ENCODE measurements at places on chromosomes 13 and 19.

DNA sequence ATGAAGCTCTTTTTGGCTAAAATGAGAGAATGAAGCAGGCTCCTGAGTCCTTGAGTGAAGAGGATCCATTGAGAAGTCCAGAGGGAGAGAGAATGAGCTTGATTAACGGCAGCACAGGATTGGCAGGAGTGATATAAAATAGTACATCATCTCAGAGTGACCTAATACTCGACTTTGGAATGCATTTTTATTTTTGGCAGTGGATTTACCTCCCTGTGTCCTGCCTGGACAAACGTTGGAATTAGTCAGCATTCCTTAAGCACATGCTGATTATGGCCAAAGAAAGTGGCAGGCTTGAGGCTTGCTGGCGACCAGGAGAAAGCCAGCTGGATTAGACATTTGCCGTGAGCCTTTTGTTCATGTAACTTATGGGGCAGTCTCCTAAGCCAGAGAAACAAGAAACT lies 22.9 kb downstream of the LRCH1 start:
- DNase-seq: peak; percentile 64

DNA sequence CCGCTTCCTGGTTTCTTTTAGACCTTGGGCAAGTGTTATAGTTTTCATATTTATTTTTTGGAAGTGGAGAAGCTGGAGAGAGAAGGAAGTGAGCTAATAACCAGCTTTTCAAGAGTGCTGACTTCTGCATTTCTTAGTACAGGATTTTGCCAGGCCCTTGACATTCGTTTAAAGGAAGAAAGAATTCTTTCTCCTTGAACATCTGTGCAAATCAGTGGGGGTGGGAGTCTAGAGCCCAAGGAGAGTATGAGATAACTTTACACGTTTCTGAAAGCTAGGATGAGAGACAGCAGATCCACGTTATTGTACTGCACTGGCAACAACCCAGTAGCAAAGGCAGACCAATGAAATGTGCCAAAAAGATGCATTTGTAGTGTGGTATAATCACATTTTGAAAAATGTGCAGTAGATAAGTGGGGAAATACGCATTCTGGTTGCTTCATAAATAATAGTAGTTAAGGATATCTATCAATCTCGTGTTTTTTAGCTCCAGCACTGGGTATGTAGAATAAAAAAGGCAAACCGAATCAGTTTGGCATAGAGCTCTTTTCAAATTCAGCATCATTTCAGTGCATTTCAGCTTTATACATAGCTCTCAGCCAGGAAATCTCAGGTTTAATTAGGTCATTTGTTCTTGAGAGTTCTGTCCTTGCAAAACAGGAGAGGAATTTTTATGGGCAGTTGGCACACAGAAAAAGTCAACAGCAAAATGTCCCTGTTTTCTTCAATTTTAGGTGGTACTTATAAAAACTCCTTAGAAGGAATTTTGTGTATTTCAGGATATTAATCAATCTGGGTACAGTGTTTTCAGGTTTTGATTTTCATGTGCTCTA lies 4.3 kb downstream of the RNF113B start:
- no peak for DNase-seq

DNA sequence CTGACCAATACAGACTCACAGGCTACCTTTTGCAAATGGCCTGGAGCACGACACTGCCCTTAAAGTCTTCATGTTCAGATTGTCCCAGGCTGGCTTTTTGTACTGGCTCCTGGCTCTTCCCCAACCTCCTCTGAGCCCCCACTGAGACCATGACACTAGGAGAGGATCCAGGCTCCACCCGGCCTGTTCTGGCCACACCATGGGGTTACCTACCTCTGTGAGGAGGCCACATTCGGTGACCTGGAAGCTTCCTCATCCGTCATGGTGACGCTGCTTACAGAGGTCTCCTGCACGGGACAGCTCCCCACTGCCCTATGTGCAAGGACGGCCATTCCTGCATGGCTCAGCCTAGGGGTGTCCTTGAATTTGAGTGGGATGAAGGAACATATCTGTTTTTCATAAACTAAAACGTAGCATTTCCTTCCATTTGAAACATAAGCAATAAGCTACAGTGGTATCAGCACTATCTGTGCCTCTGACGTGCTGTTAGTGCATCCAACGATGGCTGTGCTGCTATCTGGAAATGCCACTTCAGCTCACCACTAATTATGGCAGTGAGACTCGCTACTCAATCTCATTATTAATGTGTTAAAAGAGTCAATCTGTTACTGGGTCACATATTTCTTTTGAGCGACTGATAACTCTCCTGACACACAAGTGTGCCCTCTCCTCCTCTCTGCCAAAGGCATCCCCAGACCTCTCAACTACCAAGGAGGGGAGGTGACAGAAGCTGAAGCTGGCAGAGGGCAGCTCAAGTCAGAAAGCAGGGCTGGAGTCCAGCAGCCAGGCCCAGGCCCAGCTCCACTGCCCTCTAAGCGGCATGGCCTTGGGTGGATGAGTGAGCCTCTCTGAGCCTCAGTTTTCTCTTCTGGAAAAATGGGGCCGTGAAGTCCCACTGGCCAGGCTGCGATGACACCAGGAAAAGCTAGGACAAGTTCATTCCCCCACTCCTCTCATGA lies 29.6 kb downstream of the ELL start:
- DNase-seq: no peak

- DNase-seq: peak; percentile 74
Measured at GRCh38 chr13:75771818-75772217, 135.7 kb downstream of the LMO7 start.

DNA sequence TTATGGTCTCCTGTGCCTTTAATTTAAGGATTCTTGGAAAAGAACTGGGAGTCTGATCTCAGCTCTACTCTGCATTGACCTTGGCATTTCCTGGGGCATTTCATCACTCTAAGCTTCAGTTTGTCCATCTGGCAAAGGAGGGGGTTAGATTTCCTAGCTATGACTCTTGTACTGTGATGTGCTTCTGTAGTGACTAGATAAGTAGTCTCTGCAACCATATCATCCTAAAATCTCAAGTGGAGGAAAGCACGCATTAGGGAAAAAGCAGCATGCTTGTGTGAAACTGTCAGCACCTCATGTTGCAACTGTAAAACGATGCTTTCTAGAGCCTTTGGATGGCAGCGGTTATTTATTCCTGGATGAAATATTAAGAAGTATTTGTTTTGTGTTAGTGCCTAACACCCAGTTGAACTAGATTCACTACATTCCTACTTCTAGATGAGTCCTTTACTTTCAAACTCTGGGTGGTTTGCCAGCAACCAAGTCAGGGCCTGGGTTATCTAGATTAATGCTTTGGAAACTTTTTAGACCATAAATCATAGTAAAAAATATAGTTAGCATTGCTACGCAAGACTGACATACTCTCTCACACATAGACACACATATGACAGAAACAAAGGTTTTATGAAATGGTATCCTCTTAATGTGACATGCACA lies 6.8 kb downstream of the WDFY2 start:
- peak; percentile 51 for DNase-seq

GRCh38 chr19:48595833-48596232 lies 10.7 kb upstream of the SPACA4 start:
- DNase-seq: no peak

DNA sequence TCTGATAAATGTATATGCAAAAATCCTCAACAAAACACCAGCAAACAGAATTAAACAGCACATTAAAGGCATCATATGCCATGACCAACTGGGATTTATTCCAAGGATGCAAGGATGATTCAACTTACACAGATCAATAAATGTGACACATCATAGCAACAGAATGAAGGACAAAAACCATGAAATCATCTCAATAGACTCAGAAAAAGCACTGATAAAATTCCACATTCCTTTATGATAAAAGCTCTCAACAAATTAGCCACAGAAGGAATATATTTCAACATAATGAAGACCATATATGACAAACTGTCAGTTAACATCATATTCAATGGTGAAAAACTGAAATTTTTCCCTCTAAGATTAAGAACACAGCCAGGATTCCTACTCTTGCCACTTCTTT lies 691.6 kb downstream of the DIAPH3 start:
- no peak for DNase-seq

- peak; percentile 5 for DNase-seq
Measured at GRCh38 chr19:52270266-52270885, 989 bp downstream of the ZNF766 start.

DNA sequence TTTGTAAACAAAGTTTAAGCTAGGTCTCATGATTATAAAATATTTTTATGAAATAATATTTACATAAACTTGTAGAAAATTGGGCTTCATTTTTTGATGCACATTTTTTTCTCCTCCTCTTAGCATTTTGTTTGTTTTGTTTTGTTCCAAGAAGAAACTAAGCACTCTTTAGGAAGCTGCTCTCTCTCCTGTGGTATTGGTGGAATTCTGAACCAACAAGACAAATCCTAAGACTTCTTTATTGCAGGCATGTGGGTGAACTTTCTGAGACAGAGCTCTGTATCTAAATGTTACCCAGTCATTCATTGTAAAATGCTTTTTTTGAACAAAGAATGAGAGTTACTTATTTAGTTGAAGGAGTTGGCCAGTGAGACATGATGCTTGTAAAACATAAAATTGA lies 39.3 kb downstream of the LMO7 start:
- no peak for DNase-seq

DNA sequence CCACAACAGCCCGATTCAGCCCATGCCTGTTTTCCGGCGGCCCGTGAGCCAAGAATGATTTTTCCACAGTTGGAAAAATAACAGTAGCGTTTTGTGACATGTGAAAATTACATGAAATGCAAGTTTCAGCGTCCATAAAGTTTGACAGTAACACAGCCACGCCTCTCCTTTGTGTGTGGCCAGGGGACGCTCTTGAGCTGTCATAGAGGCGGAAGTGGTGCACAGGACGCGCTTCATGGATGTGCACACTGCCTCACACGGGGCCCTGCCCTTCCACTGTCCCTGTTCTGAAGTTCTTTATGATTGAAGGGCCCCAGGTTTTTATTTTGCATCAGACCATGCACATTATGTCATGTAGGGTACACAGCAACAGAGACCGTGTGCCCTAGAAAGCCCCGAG lies 12.4 kb upstream of the ELAVL1 start:
- DNase-seq: no peak

- DNase-seq: no peak
Measured at GRCh38 chr19:4012092-4012974, 4.8 kb downstream of the PIAS4 start.

DNA sequence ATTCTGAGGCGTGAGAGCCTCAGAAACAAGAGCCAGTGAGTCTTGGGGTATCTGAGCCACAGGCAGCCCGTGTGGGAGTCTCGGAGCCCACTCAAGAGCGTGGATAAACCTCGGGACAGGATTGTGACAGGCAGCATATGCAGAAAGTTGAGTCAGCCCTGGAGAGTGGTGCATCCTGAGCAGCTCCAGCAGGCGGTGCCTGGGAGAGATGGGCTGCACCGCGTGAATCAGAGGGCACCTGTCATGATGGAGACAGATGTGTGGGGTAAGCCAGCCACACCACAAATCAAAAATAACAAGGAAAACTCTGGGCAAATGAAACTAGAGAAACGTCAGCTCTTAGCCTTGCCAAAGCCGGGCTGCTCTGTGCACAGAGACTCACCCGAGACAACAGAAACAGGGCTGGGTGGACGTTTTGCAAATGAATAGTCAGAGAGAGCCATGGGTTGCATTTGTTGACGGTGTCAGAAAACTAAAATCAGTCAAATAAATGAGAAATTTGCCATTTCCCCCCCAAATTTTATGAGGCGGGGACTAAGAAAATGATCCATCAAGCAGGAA lies 30.0 kb upstream of the POP4 start:
- DNase-seq: no peak

DNA sequence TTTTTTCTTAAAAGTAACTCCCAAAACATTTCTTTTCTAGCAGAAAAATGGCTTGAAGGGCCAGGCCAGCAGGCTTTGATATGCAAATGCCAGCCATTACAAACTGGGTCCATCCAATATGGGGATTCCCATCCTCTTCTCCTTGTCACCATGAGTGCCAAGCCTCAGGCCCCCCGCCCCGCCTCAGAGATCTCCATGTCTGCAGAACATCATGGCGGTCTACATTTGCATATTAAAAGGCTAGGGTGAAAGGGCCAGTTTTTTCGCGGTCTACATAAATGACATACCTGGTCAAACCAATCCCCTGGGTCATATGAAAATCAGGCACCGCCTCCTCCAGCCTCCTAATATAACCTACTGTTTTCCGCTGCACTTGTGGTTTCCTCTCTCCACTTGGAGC lies 1327.6 kb downstream of the UQCRFS1 start:
- DNase-seq: no peak

- DNase-seq: no peak
Measured at GRCh38 chr19:51742789-51743188, 8.9 kb downstream of the FPR1 start.

- no peak for DNase-seq
Measured at GRCh38 chr19:1007399-1008251, 7.4 kb downstream of the GRIN3B start.

- DNase-seq: no peak
Measured at GRCh38 chr13:70171151-70171550, 62.9 kb upstream of the KLHL1 start.
